ENCODE measurements at places on chromosomes 5 and 9.

DNA sequence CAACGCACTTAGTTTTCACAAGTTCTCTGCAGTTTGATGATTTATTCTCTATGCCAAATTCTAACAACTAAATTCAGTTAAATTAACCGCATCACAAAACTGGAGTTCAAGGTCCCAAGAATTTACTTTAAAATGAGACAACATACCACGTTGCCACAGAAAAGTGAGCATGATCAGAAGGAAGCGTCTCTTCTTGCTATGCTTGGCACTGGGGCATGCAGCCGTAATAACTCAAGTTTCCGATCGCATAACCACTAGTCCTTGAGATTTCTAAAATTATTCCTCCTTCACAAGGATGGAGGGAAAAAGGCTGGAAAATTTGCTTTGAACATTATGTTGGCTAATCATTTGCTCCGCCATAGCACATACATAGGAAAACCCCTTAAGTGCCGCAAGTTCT lies 13.9 kb downstream of the NFIB start:
- DNase-seq: no peak

DNA sequence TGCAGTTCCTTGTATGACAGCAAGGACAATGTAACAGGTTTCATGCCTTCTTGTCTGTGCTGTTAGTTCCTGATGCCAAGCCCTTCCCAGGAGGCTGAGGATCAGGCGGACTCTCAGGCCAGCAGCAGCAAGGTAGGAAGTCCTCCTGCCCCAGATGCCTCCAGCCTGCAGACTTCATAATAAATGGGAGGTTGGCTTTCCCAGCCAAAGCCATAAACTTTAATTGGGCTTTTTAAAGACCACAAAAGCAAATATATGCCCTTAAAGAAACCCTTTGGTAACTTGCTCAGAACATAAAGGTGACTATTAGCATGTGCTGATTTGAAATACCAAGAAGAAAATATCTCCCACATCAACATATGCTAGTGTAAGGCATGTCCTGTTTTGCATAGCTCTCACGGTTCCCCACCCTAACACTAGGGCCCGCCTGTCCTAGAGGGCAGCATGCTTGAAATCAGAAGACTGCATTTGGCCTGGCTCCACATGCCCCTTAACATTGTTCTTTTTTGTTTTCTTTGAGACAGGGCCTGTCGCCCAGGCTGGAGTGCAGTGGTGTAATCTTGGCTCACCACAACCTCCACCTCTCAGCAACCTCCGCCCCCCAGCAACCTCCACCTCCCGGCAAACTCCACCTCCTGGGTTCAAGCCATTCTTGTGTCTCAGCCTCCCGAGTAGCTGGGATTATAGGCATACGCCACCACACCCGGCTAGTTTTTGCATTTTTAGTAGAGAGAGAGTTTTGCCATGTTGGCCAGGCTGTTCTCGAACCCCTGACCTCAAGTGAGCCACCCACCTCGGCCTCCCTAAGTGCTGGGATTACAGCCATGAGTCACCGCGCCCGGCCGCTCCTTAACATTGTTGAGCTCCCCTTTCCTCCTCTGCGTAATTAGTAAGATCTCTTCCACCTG lies 44.6 kb upstream of the FCN1 start:
- no peak for DNase-seq

DNA sequence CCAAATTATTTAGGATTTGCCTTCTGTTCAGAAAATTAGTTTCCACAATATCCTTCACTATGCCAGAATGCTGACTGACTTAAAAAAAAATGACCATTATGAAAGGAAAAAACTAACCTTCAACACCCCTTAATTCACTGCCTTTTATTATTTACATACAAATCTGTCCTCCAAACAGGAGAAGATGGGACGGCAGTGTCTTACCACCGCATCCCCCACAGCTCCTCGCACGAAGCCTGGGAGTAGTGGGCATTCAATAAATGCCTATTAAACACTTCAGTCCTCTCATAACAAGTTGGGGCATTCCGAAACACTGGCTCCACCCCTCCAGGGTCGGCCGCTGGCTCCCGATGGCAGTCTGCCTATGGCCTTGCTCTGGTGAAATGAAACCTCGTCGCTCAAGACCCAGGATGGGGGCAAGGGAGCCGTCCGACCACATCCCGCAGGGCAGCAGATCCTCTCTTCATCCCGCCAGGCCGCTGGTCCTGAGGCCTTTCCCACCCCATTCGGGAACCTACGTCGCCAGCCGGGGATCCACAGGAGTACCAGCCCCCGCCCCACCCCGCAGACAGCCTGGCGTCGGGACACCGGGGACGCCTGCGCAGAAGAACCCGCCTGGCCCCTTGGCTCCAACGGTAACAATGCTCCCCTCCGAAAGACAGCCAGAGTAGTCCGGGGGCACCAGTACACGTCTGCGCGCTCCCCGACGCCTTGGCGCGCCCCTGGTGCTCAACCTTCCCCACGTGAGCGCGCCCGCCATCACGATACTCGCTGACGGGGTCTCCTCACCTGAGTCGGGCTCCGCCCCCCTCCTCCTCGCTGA lies 613 bp downstream of the ZBTB5 start:
- no peak for DNase-seq

- no peak for DNase-seq
These were observed 50.2 kb upstream of the GALNT10 start for GRCh38 chr5:154140381-154140780.

GRCh38 chr5:28808967-28809810 lies 1770.8 kb upstream of the CDH9 start:
- no peak for DNase-seq

DNA sequence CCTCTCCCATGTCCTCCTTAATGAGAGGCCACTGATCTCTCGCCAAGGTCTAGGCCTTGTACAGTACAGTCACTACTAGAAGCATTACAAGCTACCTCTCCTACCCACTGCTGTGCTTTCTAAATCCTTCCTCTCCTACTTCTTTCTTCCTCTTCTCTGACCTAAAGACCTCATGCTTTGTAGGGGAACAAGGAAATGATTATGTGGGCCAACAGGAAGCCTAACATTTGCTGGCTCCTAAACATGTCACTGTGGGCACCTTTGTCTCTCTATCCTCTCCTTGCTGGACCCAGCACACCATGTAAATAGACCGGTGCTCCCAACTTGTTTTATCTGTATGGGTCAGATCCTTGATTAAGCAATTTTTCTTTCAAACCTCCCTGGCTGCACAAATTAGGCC lies 16.7 kb downstream of the SLC28A3 start:
- no peak for DNase-seq

GRCh38 chr5:10524376-10525123 lies 39.3 kb upstream of the ANKRD33B start:
- DNase-seq: no peak

- no peak for DNase-seq
These were observed 89.0 kb downstream of the PLPP1 start for GRCh38 chr5:55445791-55446190.

GRCh38 chr9:93464395-93464794 lies 11.0 kb upstream of the FAM120AOS start:
- DNase-seq: no peak

DNA sequence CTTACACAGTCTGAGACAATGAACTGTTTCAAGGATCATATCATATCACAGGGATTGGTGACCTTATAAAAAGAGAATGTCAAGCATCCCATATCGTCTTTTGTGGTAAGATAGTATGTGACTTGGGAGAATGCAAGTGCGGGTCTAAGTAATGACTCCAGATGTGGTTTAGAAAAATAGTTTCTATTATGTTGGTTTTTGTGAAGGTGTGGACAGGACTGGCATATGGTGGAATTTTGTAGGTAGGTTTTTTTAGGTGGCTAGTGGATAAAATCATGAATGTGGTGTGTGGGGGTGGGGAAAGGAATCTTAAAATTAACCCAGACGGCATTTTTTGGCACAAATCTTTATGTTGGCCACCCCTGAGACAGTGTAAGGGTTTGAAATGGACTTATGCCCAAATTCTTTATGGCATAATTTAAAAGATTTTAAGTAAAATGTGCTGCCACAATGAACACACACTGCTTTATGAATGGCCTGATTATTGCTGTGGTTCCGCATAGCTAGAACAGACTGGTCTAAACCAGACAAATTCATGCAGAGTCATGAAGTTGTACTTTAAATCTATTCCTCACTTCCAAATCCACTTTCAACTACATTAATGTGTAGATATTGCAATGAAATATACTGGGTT lies 204.8 kb upstream of the HAPLN1 start:
- no peak for DNase-seq

DNA sequence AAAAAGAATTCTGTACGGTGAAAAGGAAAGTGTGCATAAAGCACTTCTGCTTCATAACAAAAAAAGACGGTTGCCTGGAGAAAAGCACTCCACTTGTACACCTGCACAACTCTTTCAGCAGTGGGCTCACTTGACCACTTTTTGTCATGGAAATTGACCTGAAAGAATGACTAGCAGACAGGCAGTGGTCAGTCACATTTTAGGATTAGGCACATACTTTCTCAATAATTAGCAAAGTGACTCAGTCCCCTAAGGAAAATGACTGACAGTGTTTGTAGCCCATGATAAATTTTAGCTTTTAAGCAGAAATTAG lies 169.3 kb downstream of the FANCC start:
- no peak for DNase-seq

GRCh38 chr9:94300470-94301301 lies 27.8 kb downstream of the NUTM2F start:
- no peak for DNase-seq

- peak; percentile 71 for DNase-seq
These were observed 62.5 kb downstream of the NFIB start for GRCh38 chr9:14251154-14252071.

DNA sequence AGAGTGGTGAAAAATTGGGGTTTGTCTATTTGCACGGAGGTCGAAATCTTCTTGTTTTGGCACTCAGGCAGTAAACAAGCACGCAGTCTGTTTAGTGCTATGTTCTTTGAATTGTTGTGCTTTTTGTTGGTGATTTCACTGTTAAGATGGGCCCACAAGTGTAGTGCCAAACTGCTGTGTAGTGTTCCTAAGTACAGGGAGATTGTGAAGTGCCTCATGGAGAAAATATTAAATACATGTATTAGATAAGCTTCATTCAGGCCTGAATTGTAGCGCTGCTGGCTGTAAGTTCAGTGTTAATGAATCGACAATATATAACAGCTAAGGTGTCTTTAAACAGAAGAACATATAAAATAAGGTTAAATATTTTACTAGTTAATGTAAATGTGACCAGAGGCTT lies 17.3 kb downstream of the SREK1 start:
- no peak for DNase-seq

GRCh38 chr9:86176468-86176867 lies 77.1 kb upstream of the GOLM1 start:
- DNase-seq: peak; percentile 37

GRCh38 chr5:57437976-57438805 lies 44.4 kb downstream of the ACTBL2 start:
- no peak for DNase-seq

DNA sequence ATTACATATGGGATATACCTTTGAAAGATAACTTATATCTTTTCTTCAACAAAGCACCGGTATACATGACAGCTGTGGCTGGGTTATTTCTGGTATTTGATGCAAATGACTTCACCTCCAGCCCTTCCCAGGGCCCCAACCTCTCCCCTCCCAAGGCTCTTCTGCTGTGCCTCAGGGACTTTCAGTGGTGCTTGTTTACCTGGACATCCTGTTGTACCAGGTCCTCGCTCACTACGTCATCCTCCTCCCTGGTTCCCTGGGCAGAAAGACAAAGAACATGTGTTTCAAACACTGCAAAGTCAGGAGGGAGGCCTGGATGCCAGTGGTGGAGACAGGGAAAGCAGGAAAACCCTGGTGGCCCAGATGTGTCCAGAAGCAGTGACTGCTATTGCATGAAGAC lies 23.4 kb downstream of the ANXA6 start:
- peak; percentile 60 for DNase-seq

GRCh38 chr5:72566746-72567145 lies 59.5 kb upstream of the ZNF366 start:
- DNase-seq: no peak

GRCh38 chr9:126781186-126782052 lies 23.4 kb upstream of the ZBTB43 start:
- DNase-seq: peak; percentile 41

- DNase-seq: no peak
These were observed 181.0 kb upstream of the NFIL3 start for GRCh38 chr9:91604451-91605179.

DNA sequence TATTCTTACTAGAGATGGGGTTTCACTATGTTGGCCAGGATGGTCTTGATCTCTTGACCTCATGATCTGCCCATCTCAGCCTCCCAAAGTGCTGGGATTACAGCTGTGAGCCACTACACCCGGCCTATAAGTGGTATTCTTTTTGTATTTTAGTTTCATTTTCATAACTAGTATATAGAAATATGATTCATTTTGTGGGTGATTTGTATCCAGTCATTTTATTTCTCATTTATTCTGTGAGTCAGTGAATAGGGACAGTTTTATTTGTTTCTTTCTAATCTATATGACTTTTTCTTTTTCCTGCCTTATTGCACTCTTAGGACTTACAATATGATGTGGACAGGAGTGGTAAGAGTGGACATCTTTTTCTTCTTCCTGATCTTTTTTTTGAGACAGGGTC lies 112.9 kb downstream of the AOPEP start:
- DNase-seq: no peak

DNA sequence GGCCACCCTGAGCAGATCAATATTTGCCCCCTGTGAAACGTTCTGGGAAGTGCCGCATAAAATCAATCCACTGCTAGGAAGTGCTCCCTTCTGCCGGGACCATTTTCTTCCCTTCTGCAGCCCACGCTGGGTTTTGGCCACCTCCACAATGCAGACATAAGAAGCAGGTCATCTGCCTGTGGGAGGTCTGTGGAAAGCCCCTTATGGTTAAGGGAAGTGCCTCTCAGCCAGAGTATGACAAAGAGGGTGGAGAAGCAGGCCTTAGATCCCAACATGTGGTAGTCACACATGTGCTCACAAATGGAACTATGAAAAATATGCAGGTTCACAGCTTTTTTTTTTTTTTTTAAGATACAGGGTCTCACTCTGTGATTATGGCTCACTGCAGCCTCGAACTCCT lies 82.8 kb downstream of the SLC1A3 start:
- DNase-seq: no peak

- DNase-seq: no peak
These were observed 90.3 kb upstream of the FBXL17 start for GRCh38 chr5:108472237-108472636.

DNA sequence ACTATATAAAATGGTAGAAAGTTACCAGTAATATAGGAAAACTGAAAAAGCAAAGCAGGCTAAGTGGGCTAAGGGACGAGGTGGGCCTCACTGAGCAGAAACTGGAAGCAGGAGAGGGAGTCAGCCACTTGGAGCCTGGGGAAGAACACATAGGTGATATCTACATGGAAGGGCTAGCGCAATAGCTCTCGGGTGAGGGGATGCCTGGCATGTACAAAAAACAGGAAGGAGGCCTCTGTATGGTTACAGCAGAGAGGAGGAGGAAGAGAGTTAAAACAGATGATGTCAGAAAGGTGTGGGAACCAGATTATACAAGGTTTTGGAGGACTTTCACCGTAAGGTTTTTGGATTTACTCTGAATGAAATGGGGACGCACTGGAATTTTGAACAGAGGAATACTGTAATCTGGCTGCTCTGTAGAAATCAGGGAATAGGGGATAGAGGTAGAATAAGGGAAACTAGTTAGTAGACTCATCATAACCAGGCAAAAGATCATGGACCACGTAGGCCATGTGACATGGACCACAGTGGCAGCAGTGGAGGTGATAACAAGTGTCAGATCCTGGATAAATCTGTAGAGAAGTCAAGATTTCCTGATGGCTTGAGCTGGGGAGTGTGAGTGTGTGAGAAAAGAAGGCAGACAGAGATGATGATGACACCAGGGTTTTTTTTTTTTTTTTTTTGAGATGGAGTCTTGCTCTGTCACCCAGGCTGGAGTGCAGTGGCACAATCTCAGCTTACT lies 52.5 kb downstream of the FNBP1 start:
- DNase-seq: no peak

All from NCI-H510A (cell line).